Central memory CD4-positive, alpha-beta T cell (primary cell): ENCODE measurements at places on chromosomes 6 and 20.

DNA sequence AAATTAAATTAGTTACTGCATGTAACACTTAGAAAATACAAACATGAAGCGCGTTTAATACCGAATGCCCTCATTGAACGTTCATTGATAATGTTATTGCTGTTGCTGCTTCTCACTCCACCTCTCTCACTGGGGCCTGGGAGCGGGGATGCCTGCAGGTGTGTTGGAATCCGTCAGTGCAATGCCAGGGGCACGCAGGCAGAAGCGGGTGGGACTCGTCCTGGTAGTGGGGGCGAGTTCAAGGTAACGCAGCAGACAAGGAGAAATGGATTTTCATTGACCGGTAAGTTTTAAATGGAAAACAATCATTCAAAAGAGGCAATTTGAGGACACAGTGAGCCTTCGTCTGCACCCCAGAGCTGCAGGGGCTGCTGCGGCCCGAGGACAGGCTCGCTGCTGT is 71.2 kb upstream of the AFDN start:
- no peak for DNase-seq

GRCh38 chr6:121526282-121526681 is 90.8 kb downstream of the GJA1 start:
- DNase-seq: no peak

DNA sequence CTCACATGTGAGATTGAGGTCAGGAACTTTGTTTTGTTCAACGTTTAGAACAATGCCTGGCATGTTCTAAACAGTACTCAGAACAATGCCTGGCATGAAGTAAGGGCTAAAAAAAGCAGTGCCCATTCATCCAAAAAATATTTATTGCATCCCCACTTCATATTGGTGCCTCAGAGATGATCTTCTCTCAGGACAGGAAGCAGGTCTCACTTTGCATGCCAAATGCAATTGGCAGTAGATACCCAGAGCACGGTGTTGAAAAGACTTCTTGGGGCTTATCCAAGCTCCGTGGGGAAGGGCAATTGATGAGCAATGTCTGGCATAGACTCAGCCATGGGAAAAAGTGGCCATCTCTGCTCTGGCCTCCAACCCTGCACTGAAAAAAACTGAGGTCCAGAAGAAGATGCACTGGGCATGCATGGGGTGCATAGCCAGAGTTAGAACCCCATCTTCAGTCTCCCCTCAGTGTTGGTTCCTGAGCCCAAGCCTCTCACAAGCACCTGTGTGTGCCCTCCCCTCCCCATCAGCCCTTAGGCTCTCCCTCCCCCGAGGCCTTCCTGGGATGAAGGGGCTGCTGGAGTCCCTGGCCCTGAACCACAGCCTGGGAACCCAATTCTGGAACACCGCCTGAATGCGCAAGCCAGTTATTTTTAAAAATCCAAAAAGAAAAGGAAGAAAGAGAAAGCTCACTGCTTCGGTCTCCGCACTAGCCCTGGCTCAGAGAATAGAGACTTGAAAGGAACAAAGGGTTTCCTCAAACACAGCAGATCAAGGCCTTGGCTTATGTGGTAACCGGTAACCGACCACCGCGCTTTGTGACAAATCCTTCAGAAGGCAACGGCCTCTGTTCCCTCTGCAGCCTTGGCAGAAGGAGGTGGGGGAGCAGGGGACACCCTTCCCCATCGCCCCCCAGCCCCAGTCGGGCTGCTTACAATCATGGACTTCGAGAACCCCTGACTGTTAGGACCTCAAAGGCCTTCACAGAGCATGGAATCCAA is 78.5 kb upstream of the SIRPA start:
- DNase-seq: no peak

GRCh38 chr20:51802170-51802751 is at the start of gene SALL4:
Gene SALL4 (minus strand): TSS chr20:51802521. CDS start chr20:51802408, 113 bp downstream.
- no peak for DNase-seq

- DNase-seq: peak; percentile 18
Measured at GRCh38 chr6:137271245-137272183, 52.3 kb upstream of the IFNGR1 start.

- DNase-seq: no peak
Measured at GRCh38 chr20:58402305-58402704, 13.3 kb downstream of the VAPB start.

GRCh38 chr20:46936415-46937156 is 41.9 kb downstream of the EYA2 start:
- DNase-seq: no peak

DNA sequence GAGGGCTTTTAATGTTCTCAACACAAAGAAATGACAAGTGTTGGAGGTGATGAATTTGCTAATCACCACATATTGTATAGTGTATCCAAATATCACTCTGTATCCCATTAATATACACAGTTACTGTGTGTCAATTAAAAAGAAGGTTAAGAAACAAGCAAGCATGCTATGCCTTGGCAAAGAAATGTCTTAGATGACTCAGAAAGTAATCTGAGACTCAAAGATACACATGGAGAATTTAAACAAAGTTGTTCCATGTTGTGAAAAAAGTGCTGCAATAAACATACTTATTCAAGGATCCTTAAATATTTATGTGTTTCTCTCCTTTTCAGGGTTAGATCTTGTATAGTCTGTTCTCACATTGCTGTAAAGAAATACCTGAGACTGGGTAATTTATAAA is 300.9 kb downstream of the DHX35 start:
- no peak for DNase-seq

DNA sequence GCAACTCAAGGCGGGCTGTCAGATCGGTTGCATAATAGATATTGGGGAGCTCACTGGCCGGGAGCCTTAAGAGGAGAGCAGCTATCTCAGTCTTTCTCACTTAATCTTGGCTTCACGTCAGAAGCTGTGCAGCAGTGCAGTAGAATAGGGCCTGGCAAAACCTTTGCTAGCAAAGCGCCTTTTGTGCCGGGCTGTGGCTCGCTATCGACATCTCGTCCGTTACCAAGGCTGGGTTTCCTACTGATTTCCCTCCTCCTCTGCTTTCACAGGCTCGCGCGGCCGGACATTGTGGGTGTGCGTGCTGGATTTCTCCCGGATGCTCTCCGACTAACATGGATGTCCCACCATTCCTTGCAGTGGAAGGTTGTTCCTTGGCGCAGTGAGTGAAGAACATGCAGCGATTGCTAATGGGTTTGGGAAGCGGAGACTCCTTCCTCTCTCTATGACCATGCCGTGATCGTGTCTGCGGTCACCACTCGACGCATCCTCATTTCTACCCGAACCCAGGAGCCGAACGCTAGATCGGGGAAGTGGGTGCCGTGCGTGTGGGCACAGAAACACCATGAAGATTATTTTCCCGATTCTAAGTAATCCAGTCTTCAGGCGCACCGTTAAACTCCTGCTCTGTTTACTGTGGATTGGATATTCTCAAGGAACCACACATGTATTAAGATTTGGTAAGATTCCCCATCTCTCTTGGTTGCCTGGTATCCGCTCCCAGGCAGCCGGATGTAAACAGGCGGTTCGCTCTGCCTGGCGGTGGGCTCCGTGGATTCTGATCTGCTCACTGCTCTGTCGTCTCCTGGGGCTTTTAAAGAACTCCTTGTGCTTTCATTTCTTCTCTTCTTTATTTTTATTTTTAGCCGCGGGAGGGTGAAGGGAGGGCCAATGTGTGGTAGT is 5.5 kb downstream of the GRIK2 start:
- no peak for DNase-seq
